Type B pancreatic cell (in vitro differentiated cells): ENCODE measurements at places on chromosomes 16 and 17.

DNA sequence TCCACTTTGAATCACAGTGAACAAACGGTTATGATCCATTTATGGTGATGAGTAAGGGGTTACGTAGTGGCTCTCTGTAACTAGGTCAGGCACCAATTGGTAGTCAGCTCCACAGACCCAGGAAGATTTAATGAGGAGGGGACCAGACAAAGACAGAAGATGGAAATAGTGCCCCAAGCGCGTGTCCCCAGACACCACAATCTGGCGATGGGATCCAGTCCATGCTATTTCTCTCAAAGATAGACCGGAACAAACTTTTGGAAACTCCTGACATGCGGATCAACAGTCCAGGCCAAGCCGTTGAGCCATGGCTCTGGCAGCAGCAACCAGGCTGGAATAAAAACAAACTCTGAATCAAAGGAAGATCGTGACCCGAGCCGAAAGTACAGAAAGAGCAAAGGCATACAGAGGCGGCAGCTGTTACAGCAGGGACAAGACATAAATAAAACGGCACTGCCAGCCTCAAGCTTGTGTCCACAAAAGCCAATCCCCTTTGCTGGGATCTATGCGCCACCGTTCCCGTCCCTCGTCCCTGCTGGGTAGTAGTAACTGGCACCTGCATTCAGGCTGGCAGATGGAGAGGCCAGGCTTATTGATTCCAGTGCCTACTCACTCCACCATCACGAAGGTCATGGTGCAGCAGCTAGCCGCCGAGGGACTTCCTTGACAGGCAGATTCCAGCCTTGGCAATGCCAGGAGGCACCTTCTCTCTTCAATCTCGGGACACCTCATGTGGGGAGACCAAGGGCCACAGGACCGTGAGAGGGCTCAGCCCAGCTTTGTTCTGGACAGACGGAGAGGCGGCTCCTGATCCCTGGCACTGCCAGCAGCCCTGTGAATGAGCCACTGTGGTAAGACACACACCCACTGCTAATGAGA, 50.2 kb downstream of the CDH11 start:
- DNase-seq: no peak

- no peak for DNase-seq
Observed at GRCh38 chr16:24118126-24118821, 137.9 kb upstream of the CACNG3 start.

DNA sequence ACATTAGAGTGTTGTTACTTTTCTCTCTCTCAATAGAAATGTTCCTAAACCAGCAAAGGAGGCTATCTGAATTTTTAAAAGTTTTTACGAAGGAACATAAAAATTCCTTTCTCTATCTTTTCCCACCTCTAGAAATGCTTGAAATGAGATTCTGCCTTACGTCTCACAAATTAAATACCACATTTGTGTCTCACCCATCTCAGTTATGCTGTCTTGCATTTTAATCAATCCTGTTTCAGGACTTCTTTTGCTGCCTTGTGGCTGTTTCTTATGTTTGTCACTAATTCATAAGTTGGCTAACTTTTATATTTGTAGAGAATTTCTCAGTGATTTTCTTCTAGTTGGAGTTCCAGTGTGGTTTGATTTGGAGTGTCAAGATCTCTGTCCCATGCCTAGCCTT, 3.5 kb downstream of the OMG start:
- no peak for DNase-seq

- DNase-seq: no peak
Observed at GRCh38 chr16:56438038-56438437, 12.7 kb upstream of the AMFR start.

DNA sequence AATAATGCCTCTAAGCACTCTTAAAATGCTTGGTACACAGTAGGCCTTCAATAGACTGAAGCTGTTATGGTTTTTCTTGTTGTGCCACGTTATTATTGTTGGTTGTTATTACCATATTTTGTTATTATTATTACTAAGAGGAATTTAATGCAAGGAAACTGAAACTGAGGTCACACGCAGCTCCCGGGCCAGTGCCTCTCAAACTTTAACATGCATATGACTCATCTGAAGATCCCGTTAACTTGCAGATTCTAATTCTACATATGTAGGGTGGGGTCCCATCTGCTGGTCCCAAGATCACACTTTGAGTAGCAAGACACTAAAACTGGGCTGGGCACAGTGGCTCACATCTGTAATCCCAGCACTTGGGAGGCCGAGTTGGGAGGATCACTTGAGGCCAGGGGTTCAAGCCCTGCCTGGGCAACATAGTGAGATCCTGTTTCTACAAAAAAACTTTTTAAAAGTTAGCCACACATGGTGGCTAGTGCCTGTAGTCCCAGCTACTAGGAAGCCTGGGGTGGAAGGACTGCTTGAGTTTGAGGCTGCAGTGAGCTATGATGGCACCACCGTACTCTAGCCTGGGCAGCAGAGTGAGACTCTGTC, 888 bp downstream of the ACSM5 start:
- no peak for DNase-seq

GRCh38 chr17:52096056-52096455, 62.5 kb downstream of the CA10 start:
- no peak for DNase-seq

DNA sequence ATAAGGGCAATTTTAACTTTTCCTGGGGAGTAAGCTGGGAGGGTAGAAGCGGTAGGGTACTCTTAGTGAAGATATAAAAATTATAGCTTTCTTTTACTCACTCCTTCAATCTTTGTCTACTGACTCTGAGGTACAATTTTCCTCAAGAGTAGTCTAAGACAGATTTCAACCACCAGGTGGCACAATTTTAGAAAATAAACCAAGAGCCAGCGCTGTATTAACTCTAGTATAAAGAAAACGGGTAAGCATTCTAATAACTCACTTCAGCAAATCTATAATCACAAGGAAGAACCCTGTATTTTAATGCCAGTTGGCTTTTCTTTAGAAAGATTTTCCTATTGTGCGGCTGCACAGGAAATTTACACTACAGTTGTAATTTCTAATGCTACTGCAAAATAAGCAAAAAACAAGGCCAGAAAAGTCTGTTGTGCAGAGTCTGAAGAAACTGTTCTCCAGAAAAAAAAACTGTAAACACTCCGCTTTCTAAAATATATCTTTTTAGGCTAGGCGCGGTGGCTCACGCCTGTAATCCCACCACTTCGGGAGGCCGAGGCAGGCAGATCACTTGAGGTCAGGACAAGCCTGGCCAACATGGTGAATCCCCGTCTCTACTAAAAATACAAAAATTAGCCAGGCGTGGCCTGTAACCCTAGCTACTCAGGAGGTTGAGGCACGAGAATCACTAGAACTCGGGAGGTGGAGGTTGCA, 1.9 kb downstream of the CMC2 start:
- DNase-seq: no peak

DNA sequence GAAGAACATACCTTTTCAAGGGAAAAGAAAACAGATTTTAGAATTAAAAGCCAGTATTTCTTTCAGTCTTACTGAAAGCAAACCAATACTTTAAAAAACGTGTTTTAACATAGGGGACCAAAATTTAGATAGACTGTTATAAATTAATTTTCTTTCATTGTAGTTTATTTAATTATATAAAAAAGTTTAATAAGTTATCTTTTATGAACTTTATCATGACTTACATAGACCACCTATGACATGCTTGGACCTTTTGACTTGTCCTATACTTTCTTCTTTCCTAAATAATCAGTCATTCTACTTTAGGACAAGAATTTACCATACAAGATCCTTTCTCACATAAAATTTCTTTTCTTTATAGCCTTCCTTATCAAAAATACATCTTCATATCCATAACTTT, 102.0 kb upstream of the HAS3 start:
- no peak for DNase-seq
